ENCODE measurements at places on chromosomes 11 and 22. TPM values are rescaled to one million over a fixed set of nuclear protein-coding genes. Genes with fewer than 3 reads are reported as not detected.

Gene PDE3B
- 4.6 TPM for total RNA-seq

- no peak for DNase-seq
These were observed 17.7 kb upstream of the OLFML1 start for GRCh38 chr11:7467652-7468051.

- peak; percentile 30 for DNase-seq
These were observed 974 bp downstream of the DGCR8 start for GRCh38 chr22:20080776-20081654.

DNA sequence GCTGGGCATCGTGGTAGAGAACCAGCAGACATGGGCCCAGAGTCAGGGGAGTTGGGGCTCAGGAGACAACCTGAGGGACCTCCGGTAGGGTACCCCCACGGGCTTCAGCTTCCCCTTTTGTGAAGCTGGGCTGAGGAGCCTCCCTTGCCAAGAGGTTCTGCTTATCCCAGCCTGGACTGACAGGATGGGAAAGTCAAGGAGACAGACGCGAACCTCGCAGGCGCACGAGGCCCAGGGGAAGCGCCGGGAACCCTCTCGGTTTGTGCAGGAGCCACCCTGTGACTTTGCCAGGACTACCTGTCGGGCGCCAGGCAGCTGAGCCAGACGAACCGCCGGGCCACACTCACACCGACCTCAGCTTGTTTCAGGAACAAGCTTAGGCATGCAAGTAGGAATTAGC lies 566.1 kb downstream of the BRD1 start:
- no peak for DNase-seq

DNA sequence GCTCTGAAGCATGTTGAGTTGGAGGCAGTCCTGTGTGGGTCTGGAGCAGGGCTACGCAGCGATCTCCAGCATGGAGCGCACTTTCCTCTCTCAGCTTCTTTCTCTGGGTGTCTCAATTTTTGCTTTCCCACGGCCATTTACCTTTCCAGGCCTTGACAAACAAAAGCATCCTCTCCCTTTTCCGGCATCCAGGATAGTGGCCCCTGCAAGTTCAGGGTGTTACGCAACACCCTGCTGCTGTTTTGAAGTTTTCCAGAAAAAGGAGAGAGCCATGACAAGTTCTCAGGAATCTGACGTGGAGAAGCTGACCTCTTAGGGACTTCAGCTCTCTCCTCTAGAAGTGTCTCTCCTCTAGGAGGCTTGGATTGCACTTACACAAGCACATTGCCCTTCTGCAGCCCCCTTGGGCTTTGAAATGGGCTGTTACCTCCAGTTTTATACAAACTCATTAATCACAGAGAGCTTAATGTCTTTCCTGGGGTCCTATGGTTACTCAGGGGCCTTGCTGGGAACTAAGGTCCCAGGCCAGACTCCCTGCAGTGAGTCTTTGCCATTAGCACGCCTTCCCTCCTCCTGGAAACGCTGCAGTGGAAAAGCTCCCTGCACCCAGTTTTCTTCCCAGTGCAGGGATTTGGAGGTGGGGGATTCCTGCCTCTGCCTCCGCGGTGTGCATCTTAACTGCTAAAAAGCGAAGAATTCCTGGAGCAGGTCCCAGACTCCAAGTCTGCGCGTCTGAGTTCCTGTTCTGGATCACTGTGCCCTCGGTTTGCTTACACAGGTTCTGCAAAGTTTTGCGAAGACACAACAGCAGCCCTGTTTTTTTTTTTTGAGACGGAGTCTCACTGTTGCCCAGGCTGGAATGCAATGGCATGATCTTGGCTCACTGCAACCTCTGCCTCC lies 80.4 kb downstream of the BARX2 start:
- DNase-seq, result no peak

DNA sequence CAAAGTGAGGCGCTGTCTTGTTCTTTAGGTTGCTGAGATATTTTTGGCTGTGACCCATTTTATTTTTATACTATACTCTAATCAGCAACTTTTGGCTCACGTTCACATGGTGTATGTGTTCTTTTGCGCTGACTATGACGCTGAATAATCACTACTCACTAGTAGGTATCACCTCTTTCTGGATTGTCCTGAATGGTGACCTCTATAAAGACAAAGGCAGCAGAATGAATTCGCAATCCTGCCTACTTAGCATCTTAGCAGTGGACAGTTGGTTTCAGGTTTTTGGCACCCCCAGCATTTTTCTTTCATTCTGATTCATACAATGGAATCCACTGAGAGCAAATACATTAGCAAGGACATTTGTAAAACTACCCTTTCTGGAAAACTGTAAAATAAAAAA lies 351.3 kb downstream of the JRKL start:
- no peak for DNase-seq

DNA sequence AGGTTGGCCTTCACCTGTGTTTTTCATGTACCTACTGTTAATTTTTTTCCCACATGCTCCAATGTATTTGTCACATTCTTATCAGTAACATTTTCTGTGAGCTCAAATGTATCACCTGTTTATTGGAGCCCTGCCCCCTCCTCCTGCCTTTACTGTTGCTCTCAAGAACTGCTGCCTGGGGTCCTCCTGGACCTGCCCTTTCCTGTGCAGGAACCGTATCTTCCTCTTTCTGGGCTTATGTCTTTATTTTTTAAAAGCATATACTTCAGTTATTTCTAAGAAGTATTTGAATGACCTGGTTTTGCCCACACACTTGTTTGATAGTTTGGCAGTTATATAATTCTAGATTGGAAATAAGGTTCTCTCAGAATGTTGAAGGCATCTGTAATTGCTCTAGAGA lies 5.9 kb downstream of the FAM118B start:
- no peak for DNase-seq

Gene PHOX2A
- total RNA-seq, result not detected

Gene PTPN5
- total RNA-seq, result not detected

DNA sequence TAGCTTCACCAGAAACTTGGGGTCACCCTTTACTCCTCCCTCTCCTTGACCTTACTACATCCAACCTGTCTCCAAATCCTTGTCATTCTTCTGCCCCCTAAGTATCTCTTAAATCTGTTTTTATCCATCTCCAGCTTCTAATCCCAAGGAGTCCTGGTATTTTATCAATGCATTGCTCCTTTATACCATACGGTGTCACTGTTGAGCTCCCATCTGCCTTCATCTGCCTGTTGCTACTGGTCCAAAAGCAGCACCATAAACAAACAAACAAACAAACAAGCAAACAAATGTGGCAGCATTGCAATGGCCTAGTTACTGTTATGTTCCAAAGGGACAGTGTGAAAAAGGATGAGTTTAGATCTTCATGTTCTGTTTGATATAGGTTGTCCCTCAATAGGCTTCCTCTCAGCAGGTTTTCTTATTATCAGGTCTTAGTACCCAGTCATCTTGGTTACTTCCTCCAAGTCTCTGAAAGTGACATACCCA lies 34.2 kb downstream of the DNHD1 start:
- DNase-seq, result peak; percentile 45

- no peak for DNase-seq
These were observed 350.8 kb downstream of the BRD1 start for GRCh38 chr22:49476800-49477400.

DNA sequence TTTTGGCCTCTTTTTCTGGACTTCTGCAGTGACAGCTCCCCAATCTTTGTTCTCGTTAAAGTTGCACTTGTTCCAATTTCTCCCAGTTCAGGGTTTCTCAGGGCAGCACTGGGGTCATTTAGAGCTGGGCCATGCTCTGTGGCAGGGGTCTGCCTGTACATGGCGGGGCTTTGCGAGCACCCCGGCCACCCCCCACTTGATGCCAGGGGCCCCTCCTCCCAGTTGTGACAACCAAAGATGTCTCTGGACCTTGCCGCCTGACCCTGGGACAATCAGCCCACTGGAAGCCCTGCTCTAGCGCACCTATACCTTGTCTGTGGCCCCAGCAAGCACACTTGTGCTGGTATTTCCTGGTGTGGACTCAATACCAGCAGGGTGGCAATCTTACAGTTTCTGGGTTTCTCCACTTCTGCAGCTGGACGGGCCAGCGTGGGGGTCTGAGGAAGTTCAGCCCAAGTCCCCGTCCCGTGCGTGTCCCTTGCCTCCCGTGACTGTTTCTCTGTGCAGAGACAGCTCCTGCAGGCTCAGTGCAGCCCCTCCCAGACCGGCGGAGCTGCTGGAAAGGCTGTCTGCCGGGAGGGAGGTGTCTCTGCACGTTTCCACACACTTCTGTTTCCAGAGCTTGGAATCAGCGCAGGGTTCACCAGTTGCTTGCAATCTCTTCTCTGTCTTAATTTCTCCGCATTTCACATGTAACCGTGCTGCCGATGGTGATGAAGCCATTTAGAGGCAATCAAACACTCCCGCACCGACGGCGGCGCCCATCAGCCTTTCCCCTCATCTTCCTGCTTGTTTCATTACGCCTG lies 1328.9 kb downstream of the BRD1 start:
- no peak for DNase-seq

GRCh38 chr22:24985826-24986214 lies 33.3 kb downstream of the KIAA1671 start:
- no peak for DNase-seq

- no peak for DNase-seq
These were observed 59.0 kb downstream of the MYH9 start for GRCh38 chr22:36328635-36329253.

Gene CTSW
- total RNA-seq, result not detected

Gene USP2
- total RNA-seq, result 1.1 TPM

Gene MS4A12
- total RNA-seq, result not detected

DNA sequence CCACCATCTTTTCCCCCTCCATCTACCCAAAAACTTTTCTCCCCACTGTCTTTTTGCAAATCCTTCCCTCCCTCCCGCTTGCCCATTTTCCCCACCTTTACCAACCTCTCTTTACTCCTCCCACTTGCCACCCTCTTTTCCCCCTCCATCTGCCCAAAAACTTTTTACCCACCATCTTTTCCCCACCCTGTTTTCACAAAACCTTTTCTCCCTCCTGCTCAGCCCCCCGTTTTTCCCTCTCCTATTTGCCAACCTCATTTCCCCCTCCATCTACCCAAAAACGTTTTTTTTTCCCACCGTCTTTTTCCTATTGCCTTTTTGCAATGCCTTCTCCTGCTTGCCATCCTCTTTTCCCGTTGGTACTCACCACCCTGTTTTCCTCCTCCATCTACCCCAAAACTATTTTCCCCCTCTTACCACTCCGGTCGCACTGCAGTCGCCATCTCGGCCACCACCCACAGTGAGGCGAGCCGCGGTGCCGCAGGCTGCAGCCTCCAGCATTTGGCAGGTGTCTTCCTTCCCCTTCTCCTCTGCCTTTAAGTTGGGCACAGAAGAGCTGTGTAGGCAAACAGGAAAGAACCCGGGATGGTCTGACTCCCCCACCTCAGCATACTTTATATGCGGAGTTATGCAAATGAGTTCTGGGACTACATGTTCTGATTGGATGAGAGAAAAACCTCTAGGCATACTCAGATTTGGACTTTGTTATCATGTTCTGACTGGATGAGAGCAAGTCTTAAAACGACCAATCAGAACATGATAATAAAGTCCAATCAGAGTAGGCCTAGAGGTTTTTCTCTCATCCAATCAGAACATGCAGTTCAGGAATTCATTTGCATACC lies 121.2 kb upstream of the VPREB1 start:
- DNase-seq, result no peak

DNA sequence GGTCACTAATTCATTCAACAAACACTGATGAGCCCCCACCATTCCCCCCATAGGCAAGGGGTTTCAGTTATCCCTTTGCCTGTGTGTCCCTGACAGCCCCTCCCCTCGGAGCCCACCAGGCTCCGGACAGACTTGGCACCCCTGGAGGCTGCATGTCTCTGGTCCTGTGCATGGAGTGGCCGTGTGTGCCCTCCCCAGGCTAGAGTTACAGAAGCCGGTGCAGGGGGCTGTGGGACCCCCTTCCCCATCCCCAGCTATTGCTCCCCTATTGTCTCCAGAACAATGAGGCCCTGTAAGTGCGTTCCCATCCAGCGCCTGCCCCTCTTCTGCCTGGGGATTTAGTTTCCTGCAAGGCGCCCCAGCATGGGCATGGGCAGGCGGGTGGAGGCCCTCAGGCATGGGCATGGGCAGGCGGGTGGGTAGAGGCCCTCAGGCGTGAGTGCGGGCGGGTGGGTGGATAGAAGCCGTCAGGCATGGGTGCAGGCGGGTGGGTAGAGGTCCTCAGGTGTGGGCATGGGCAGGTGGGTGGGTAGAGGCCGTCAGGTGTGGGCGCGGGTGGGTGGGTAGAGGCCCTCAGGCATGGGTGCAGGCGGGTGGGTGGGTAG lies 1.5 kb downstream of the MUC2 start:
- DNase-seq, result no peak

Gene RIC3
- 0.12 TPM for total RNA-seq

Gene OVOL1
- 15.2 TPM for total RNA-seq

- no peak for DNase-seq
These were observed 283.5 kb downstream of the SWAP70 start for GRCh38 chr11:9947231-9947864.

Gene ACR
- not detected for total RNA-seq

Gene CAT
- total RNA-seq, result 50.8 TPM

DNA sequence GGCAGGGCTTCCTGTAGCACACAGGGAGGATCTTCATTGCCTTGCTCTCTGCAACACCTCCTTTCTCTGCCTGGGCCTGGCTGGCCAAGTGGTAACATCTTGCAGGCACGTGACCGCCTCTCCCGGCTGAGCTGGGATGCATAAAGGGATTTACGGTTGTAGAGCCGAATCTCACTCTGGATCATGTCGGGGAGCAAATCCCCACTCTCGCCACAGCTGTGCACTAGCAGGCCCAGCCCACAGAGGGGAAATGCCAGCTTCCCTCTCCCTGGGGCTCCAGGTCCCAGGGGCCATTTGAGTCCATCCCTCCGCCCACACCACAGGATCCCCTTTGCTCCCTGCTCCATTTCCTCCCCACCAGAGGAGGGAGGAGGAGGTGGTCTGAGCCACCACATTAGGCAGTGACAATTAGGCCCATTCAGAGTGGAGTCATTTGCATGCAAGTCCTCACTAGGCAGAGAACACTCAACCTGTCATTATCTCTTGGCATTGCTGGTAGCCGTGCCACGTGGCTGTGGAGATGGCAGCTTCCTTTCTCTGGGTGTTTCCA lies 196.7 kb downstream of the DSCAML1 start:
- no peak for DNase-seq

Gene RAB30
- 1.5 TPM for total RNA-seq

DNA sequence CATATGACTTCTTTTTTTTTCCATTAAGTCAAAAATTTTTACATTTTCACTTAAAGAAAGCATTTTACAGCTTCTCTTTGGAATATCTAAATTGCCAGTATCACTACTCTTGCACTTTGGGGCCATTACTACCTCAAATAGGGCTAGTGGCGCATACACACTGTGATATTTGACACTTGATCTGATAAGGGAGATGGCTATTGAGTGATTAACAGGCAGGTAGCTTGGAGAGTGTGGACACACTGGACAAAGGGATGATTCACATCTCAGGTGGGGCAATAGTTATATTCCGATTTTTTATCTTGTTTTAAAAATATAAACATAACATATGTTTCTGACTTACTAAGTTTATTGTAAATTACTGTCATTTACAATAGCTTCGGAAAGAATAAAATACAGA lies 2219.9 kb downstream of the LRRC4C start:
- no peak for DNase-seq
